ENCODE measurements at places on chromosomes 3 and 15.

DNA sequence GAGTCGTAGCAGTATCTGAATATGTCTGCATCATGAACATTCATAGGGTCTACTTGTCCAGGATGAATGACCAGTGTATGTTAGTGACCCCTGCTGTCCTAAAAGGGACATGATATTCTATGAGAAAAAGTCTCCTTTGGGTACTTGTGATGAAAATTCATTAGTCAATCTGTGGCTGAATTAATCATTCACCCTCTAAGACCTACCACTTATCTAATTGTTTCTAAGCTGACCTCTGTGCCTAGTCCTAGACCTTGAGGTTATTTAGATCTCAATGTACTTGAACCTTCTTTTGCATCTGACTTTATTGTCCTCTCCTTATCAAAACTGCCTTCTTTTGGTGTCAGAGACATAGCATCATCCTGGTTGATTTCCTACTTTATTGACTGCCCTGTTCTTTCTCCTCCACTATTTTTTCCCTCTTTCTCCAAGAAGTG is 799.3 kb downstream of the DIPK2A start:
- DNase-seq = peak; percentile 24

GRCh38 chr3:174125267-174125824 is 727.8 kb downstream of the NLGN1 start:
- DNase-seq = peak; percentile 31

DNA sequence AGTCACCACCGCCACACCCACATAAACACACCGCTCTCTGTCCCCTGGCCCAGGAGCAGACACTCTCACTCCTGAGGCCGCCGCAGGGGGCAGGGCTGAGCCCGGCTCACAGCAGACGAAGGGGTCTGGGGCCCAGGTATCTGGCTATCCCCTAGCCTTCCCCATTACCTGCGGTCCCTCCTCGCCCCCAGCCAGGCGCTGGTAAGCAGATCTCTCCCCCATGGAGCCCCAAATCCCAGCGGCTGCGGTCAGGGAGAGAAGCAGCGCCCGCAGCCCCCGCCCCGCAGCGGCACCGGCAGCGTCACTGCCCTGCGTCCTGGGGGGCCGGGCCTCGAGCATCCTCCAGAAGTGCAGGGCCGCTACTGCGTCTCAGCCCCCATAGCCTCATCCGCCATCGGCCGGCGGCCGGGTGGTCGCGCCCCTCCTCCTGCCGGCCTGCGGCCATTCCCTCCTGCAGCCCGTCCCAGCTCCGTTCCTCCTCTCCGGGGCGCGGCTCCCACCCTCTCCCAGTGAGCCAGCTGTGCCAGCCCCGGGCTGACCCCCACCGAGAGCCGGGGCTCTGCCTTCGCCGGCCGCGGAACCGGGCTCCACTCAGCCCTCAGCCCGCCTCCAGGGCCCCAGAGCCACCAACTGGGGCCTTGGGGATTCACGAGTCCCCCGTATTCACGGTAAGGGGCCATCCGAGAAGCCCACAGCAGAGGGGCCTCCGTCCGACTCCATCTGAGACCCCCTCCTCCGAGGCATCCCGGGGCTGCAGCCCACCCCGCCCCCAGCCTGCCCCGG is 13.1 kb downstream of the TNK2 start:
- peak; percentile 72 for DNase-seq

DNA sequence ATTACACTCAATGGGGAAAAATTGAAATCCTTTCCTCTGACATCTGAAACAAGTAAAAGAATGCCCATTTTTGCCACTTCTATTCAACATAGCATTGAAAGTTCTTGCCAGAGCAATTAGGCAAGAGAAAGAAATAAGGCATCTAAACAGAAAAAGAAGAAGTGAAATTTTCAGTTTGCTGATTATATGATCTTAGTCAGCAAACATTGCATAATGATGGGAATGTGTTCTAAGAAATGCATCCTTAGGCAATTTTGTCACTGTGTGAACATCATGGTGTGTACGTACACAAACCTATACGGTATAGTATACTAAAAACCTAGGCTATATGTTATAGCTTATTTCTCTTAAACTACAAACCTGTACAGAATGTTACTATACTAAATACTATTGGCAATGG is 278.0 kb downstream of the CGGBP1 start:
- peak; percentile 14 for DNase-seq

- no peak for DNase-seq
These were observed 9.2 kb downstream of the KPNA4 start for GRCh38 chr3:160556141-160556540.

- DNase-seq = no peak
These were observed 93.2 kb upstream of the IGF1R start for GRCh38 chr15:98555173-98555515.

DNA sequence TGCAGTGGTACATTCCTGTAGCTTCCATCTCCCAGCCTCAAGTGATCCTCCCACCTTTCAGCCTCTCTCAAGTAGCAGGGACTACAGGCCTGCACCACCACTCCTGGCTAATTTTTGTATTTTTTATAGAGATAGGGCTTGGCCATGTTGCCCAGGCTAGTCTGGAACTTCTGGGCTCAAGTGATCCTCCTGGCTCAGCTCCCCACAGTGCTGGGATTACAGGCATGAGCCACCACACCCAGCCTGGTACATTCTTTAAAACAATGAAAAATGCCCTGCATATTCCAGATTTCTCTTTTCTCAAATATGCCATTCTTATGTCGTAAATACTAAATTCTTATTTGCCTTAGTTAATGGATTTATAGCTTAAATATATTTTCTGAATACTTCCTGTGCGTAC is 581.4 kb downstream of the MECOM start:
- DNase-seq = no peak

GRCh38 chr15:45112143-45112590 is 1.8 kb downstream of the DUOX2 start:
- DNase-seq = no peak

GRCh38 chr15:92025706-92026270 is 172.3 kb downstream of the SLCO3A1 start:
- no peak for DNase-seq

DNA sequence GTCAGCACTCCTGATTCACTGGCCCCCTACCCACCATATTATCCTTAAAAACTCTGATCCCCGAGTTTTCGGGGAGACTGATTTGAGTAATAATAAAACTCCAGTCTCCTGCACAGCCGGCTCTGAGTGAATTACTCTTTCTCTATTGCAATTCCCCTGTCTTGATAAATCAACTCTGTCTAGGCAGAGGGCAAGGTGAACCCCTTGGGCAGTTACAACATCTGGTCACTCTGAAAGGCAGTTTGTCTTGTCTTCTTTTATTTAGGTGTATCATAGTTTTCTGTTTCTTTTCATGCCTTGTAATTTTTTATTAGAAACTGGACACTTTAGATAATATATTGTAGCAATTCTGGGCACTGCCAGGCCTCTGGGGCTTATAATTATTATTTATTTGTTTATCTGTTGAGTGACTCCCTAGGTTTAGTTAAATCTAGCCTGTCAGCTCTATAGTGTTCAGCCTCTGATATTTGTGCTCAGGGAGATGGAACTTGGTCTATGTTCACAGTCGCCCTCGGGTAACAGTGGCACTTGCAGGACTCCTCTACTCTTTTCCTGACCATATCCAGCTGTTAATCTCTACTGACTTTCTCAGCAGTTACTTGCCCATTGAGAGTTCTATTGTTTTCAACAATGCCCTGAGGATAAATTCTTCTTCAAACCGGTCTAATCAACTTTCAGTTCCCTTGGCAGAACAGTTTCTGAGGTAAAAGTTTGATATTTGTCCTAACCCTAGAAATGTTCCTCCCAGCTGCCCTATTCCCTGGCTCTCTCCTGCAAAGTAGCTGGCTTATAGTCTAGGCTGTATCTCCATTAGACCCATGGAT is 15.5 kb upstream of the PLAAT1 start:
- no peak for DNase-seq

GRCh38 chr15:100112636-100113305 is 229.0 kb downstream of the ADAMTS17 start:
- DNase-seq = no peak

DNA sequence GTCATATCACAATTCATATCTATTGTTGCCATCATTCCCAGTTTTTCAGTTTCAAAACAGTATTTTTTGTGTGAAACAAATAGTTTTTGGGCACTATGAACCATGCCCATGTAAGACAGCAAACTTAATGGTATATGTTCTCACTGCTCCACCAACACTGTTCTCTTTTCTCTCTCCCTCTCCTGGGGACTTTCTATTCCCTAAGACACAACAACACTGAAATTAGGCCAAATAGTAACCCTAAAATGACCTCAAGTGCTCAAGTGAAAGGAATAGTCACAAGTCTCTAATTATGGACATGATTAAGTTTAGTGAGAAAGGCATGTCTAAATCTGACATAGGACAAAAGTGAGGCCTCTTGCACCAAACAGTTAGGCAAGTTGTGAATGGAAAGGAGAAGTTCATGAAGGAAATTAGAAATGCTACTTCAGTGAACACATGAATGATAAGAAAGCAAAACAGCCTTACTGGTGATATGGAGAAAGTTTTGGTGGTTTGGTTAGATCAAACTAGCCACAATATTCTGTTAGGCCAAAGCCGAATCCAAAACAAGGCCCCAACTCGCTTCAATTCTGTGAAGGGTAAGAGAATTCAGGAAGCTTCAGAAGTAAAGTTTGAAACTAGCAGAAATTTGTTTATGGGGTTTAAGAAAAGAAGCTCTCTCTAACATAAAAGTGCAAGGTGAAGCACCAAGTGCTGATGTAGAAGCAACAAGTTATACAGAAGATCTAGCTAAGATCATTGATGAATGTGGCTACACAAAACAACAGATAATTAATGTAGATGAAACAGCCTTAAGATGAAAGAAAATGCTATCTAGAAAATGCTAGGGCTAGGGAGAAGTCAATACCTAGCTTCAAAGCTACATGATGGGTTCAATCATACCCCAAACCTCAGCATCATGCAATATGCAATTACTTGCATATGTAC is 104.2 kb downstream of the CBLB start:
- no peak for DNase-seq

- DNase-seq = no peak
These were observed 99.6 kb upstream of the STT3B start for GRCh38 chr3:31432897-31433678.

DNA sequence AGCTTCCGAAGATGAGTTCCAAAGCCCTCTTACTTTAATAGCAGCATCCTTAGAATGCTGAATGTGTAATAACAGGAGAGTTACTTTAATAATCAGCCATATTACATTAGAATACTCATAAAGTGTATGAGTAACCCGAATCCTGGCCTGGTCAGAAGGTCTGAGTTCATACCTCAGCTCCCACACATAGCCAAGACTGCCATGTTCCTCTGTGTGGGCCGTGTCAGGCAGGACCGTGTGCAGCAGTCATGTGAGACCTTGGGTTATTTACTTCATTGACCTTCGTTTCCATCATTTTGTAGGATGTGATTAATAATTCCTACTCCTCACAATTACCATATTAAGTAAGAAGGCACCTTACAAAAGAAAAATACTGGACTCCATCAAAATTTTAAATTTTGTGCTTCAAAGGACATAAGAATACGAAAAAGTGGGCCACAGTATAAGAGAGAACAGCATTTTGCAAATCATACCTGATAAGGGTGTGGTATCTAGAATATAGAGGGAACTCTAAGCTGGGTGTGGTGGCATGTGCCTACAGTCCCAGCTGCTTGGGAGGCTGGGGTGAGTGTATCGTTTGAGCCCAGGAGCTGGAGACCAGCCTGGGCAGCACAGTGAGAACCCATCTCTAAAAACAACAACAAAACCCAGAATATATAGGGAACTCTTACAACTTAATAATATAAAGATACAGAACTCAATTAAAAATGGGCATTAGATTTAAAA is 163.4 kb downstream of the ATG7 start:
- no peak for DNase-seq

GRCh38 chr3:183980403-183980802 is 37.3 kb downstream of the ABCC5 start:
- DNase-seq = no peak

- peak; percentile 66 for DNase-seq
These were observed at the start of gene EOMES for GRCh38 chr3:27721717-27722564. Gene EOMES (minus strand): TSS chr3:27722323. CDS start chr3:27722294, 29 bp downstream.

- DNase-seq = peak; percentile 23
These were observed 163.9 kb upstream of the SMAD3 start for GRCh38 chr15:66901336-66902100.

DNA sequence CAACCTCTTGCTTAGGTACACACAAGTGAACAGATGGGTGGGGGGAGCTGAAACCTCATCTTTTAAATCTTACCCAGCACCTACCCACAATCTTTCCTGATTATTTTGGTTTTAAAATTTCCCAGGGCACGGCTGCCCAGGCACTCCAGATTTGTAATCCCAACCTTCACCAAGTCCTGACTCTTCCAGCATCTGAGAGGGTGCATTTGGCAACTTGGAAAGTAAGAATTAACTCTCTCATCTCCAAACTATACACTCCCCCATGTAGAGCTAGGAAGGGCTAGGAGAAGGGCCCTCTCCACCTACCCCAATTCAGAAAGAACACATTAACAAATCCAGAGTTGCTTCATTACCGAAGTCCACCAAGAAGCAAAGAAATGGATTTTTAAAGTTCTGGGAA is 41.7 kb upstream of the PRICKLE2 start:
- DNase-seq = no peak

DNA sequence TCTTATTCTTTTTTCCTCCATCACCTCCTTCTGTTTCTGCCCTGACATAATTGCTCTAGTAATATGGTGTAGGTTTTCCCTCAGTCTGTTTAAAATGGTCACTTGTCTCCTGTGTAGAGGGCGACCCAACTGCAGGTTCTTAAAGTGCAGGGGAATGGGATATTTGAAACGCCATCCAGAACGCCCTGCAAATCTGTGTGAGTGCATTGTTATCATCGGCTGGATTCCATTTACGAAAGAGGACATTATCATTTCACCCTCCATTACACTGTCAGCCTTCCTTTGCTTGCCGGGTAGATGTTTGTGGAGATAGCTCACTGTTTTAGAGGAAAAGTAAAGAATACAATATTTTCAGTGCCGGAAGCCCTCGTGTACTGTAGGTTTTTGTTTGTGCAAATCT is 354.0 kb downstream of the LRTM1 start:
- DNase-seq = no peak

DNA sequence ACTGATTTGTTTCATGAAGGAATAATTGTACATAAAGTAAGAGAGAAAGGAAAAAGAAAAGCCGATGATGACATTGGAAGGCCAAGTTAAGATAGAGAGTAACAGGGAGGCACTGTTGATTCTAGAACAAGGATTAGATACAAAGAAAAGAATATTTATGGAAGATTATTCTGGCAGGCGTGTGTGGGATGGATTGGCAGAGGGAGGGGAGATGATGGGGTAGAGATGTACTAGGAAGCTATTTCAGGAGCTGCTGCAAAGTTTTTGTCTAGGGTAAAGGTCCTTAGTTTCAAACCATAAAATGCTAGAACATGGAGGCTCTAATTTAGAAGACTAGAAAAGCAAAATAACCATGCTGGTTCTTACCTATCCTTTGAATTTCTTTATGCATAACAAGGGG is 280.0 kb upstream of the LRRN1 start:
- DNase-seq = no peak

DNA sequence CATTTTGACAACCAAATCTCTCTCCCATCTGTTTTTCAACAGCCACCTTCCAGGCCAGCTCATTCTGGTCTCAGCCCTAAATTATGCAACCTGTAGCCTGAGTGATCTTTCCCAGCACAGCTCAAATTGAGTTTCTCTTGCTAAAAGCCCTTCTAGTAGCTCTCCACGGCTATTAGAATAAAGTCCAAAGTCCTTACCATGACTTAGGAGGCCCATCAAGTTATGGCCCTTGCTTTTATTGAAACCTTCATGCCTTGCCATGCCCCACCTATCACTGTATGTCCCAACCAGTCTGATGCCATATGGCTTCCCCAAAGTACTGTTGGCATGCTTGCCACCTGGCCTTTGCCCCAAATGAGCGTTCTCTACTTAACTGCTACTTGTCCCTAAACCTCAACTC is 303.5 kb upstream of the GADL1 start:
- no peak for DNase-seq

- DNase-seq = no peak
These were observed 251.8 kb downstream of the ADAMTSL3 start for GRCh38 chr15:83905556-83906273.

GRCh38 chr3:62276658-62277180 is 96.6 kb downstream of the FEZF2 start:
- DNase-seq = no peak

Data from NB4 (cell line).